ENCODE measurements at places on chromosomes 13 and 19.
A peak's percentile ranks its signal among the peaks of the same experiment; 100 is the strongest.

DNA sequence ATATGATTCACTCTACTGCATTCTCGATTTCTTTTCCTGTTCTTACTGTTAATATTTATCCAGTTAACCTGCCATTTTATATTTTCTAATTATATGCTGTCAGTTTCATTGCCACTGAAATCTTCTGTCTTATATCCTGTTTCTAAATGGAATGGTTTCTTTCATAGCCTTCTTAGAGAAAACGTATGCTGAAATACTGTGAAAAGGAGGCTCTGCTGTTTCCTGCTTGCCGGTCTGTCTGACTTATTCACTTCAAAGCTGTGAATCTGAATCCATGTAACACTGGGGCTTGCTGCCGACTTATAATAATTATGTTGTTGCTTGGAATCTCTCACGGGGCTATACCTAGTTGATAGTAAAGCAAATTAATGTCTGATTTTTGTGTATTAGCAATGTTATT is 80.0 kb downstream of the GPR12 start:
- no peak for DNase-seq

- no peak for DNase-seq
Measured at GRCh38 chr13:40651866-40652587, 14.4 kb downstream of the FOXO1 start.

DNA sequence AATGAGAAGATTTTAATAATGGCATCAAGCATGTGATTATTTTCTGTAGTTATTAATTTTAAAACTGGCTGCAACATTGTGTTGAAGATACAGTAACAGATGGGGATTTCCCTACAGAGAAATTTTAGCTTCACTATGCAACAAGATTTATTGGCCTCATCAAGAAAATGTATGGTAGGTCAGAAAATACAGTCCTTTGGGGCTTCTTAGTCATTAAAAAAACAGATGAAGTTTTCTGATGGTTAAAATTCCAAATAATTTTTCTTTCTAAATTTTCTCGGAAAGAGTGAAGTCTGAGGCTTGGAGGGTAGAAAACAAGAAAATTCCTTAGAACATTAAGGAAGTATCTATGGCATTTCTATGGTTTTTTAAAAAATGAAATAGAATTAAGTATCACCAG is 1790.8 kb upstream of the PCDH20 start:
- DNase-seq, result no peak

- DNase-seq, result no peak
Measured at GRCh38 chr13:113646376-113646775, 11.6 kb downstream of the ATP4B start.

- DNase-seq, result peak; percentile 92
Measured at GRCh38 chr19:13850910-13851733, 25.8 kb upstream of the NANOS3 start.

DNA sequence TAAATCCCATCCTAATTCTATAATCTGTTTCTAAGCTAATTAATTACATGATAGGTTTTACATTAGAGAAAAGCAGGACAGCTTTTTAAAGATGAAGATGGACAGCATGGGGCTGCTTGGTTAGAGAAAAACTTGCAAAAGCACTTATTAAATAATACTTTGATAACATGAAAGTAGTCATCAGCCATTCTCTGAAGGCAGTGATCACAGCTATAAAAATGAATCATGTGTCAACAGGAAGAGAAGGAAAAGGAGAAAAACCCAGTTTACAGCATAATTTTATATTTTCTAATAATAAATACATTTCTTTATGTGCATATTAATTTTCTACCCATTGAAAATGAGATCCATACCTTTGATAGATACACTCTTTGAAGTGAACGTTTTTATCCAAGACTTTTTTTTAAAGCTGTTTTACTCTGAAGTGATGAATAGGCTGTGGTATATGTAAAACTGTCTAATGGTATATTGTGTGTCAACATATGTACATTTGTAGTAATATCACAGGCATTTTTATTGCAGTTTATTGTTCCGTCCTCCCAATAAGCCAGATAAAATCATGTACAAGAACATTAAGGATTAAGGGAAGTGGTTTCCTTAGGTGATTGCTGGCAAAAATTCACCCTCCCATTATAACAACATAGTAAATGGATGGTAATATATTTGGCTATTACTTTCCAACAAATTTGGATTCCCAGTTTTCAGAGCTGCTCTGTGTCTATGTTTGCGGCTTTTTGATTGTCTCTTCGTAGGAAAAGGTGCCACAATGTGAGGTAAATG is 1.3 kb upstream of the KLF5 start:
- DNase-seq, result no peak

Data from upper lobe of right lung (tissue), 1 donor.